ENCODE measurements at places on chromosomes 7 and 10. TPM values are rescaled to one million over a fixed set of nuclear protein-coding genes. Genes with fewer than 3 reads are reported as not detected.

The FAM25A gene
- total RNA-seq, result not detected

The OTUD1 gene
- 8.0 TPM for total RNA-seq

The GPC2 gene
- total RNA-seq, result 1.2 TPM

The TEX36 gene
- 2.1 TPM for total RNA-seq

The TUBB8 gene
- total RNA-seq, result not detected

The ZNF33B gene
- 3.0 TPM for total RNA-seq

The JCAD gene
- 27.9 TPM for total RNA-seq

The PCLO gene
- 0.36 TPM for total RNA-seq

The COL1A2 gene
- 32,213 TPM for total RNA-seq

The ANKRD61 gene
- total RNA-seq, result not detected

DNA sequence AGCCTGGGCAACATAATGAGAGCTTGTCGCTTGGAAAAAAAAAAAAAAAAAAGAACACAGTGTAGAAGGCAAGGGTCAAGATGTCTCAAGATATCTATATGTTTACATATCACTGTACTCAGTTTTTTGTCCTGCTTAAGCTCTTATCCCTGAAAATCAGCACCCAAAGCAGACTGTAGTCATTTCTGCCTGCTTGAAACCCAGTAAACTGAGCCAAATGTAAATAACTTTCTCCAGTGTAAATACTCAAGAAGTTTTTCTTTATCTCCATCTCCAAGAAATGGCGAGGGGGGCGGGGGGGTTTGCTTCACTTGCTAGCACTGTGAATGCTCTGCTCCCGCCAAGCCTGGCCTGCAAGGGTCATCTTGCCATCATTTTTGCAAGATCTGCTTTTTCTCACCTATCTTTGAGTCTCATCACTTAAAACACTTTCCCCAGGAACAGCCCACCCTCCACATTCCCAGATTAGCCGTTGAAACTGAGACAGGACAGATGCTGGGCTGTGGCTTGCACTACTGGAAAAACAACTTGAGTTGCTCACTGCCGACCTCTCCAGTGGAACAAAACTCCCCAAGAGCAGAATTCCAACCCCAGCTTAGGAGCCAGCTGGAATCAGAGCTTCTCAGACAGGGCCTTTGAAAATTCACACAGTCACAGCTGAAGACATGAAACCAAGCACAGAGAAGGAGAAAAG is 54.6 kb downstream of the AFAP1L2 start:
- DNase-seq, result no peak

GRCh38 chr7:36045326-36045725 is 107.7 kb upstream of the EEPD1 start:
- DNase-seq, result peak; percentile 68

DNA sequence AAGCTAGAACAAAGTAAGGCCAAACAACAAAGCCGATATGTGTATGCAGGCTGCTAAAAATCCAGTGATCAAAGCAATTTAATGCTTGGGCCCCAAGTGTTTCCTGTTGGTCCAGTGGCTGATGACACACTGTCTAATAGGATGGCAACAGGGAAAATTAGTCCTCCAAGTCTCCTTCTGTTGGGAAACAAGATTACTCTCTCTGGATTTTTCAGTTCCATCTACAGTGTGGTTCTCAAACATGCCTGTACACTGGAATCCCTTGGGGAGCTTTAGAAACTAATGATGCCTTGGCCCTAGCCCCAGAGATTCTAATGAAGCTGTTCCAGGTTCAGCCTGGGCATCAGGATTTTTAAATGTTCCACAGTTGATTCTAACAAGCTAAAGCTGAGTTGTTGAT is 198.7 kb downstream of the AHR start:
- DNase-seq, result peak; percentile 41

GRCh38 chr10:101319241-101319915 is 34.6 kb upstream of the BTRC start:
- DNase-seq, result no peak

DNA sequence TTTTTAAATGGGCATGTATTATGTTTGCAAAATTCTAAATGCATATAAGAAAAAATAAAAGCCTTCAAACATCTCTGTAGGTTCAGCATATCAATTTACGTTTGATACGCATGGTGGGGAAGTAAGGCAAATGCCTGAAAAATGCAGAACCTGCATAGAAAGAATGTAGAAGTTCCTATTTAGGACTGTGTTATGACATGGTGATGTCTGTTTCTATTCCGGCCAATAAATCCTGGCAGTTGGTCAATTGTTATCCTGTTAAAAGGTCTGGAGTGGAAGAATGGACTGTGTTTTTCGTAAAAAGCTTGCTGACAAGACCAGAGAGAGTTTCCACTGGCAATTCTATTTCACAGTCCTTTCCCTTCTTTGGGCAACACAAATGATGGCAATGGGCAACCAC is 49.6 kb upstream of the CAV2 start:
- DNase-seq, result peak; percentile 86

- no peak for DNase-seq
These were observed 68.4 kb upstream of the DUSP5 start for GRCh38 chr10:110429301-110429700.

DNA sequence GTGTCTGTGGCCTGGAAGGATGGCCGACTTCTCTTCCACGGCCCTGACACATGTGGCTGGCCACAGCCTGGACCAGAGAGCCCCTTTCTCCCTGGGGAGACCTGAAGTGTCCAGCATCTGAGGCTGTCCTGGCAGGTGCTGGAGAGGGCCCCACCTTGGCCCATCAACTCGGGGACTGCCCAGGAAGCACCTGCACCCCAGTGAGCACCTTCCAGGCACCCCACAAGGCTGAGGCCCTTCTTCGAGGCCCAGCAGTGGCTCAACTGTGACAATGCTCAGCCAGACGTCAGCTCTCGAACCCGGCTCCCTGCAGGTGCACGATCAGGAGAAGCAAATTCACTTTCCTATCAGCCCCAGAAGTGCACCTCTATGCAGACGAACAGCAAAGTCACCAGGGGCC is 24.3 kb downstream of the RGS10 start:
- DNase-seq, result no peak

GRCh38 chr7:49781996-49782395 is 8.6 kb downstream of the VWC2 start:
- no peak for DNase-seq

- DNase-seq, result no peak
These were observed 37.8 kb downstream of the CAV1 start for GRCh38 chr7:116562529-116563121.

DNA sequence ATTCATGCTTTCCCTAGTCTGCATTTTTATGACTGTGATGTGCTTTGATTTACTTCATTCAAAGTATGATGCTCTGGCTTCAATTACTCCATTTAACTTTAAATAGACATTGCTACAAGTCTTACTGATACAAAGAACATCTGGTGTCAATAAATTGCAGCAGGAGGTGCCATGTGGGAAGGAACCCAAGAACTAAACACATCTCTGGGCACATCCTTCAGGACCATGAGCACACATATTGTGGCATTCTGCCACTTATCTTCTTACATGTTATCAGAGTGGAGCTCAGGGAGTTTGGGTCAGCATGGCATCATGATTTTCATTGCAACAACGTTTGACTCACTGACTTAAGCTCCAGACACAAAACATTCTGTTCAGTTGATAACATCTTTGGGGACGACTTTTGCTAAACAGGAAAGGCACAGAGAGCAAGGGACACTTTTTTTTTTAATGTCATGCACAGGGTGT is 227.0 kb downstream of the DKK1 start:
- DNase-seq, result peak; percentile 66

DNA sequence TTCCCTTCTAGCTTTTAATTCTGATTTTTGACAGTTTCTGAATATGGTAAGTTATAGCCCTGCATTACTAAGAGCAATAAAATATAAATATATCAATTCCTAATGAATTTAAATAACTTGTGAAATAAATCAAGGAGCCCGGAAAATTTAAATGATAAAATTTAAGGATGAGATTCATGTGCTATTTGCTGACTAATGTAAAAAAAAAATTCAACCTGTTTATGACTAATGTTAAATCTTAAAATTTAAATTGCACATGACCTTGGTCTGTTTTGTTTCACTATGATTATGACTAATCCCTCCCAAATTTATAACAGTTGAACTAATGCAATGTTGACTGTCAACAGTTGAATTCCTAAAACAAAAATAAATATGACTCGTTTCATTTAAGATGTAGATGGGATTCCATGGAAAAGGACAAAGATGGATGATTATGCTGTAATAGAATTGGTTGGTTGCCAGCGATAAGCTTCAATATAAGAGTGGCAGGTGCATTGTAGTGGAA is 419.9 kb downstream of the NRG3 start:
- no peak for DNase-seq

- no peak for DNase-seq
These were observed 48.2 kb downstream of the ARMH3 start for GRCh38 chr10:102007796-102008195.

DNA sequence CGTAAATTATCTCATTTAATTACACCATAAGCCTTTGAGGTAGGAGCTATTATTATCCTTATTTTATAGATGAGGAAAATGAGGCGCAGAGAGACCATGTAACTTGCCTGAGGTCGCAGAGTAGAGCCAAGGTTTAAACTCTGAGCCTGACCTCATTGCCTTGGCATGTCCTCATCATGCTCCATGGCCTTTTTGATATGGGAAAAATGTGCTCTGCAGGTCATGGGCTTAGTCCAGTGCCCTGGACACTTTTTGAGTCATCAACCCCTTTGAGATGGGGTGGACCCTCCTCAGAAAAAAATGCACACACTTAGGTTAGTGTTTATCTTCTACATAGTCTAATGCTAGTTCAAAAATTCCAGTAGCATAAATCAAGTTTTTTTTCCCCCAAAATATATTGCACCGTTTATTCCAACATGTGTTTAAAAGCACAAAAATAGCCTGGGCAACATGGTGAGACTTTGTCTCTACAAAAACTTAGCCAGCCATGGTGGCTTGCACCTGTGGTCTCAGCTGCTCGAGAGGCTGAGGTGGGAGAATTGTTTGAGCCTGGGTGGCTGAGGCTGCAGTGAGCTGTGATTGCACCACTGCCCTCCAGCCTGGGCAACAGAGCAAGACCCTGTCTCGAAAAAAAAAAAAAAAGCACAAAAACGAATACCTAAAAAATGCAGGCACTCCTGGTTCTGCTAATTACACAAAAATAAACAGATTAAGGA is 28.6 kb upstream of the TMEM178B start:
- peak; percentile 2 for DNase-seq

DNA sequence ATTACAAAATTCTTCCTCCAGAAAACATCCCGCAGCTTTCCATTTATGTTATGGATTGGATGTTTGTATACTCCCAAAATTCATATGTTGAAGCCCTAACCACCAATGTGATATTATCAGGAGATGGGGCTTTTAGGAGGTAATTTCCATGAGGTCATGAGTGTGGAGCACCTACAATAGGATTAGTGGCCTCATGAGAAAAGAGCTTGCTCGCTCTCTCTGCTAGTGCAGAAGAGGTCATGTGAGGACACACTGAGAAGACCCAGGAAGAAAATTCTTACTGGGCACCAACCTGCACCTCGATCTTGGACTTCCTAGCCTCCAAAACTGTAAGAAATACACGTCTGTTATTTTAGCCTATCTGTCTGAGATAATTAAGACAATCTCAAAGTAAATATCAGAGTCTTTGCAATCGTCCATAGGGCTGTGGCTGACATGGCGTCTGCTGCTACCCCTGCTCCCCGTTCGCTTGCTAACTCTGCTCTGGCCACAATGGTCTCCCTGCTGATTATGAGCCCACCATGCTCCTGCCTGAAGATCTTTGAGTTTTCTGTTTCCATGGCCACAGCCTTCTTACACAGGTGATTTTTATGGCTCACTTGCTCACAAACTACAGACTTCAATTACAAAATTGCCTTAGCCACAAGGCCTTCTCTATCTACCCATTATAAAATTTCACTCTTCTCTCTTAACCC is 333.3 kb downstream of the CACNA2D1 start:
- no peak for DNase-seq

- no peak for DNase-seq
These were observed 79.3 kb upstream of the MDFIC start for GRCh38 chr7:114842551-114843065.

DNA sequence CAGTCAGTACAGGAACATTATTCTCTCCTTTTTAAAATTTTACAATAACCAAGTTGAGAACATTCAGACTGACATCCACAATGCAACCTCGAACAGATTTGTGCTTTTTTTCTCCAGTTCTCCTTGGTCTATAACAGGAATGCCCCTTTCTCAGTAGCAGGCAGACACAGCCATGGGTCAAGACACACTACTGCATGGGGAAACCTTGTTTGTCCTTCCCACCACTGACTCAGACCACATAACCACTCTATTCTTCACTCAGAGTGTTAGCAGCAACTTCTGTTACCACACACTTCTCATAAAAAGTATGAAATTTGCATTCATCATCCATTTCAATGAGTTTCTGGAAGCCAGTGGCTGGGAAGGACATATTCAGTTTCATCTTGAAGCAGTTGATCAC is 421.7 kb downstream of the ADRA2A start:
- no peak for DNase-seq

- no peak for DNase-seq
These were observed 341.1 kb downstream of the PLXDC2 start for GRCh38 chr10:20157314-20157713.

- DNase-seq, result peak; percentile 83
These were observed 302.9 kb upstream of the PODXL start for GRCh38 chr7:131859147-131859821.

GRCh38 chr10:43201545-43202131 is 63.4 kb downstream of the CSGALNACT2 start:
- DNase-seq, result no peak

- no peak for DNase-seq
These were observed 25.7 kb downstream of the ZNF503 start for GRCh38 chr10:75375838-75376237.

- DNase-seq, result no peak
These were observed 223.7 kb upstream of the PCDH15 start for GRCh38 chr10:55024713-55025112.

DNA sequence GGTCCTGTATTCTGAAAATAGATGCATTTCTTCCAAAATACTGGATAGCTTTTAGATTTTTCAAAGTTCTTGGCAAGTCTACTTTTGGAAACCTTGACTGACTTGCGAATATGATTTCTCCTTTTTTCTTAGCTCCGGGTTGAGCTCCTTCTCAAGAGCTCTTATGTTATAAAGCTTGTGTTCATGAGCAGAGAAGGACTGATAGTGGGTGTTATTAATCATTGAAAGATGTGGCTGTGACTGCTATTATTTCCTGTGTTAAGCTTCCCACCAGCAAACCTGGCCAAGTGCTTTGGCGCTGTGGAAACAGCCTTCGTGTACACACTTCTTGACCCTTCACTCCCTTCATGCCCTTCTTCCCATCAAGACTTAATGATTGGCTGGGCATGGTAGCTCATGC is 98.2 kb downstream of the KIAA1217 start:
- DNase-seq, result peak; percentile 60

- DNase-seq, result no peak
These were observed 25.0 kb downstream of the SORCS3 start for GRCh38 chr10:104666106-104666505.

- no peak for DNase-seq
These were observed 242.3 kb upstream of the DKK1 start for GRCh38 chr10:52071814-52072213.

GRCh38 chr7:107471292-107472070 is 1.6 kb downstream of the GPR22 start:
- DNase-seq, result no peak

GRCh38 chr7:12093365-12093764 is 117.7 kb upstream of the TMEM106B start:
- DNase-seq, result no peak

- DNase-seq, result peak; percentile 36
These were observed 47.0 kb upstream of the TMEM140 start for GRCh38 chr7:135100856-135101255.

- DNase-seq, result no peak
These were observed 34.4 kb upstream of the GTF2I start for GRCh38 chr7:74623135-74623534.

- peak; percentile 71 for DNase-seq
These were observed 81.6 kb upstream of the SAMD8 start for GRCh38 chr10:75029857-75030256.

- DNase-seq, result no peak
These were observed 46.7 kb downstream of the AFAP1L2 start for GRCh38 chr10:114357515-114357996.

Data from fibroblast of the aortic adventitia (primary cell).